ENCODE measurements at places on chromosomes 3 and 15.

GRCh38 chr3:94065819-94066480, 3.1 kb downstream of the NSUN3 start:
- DNase-seq, result no peak

- DNase-seq, result no peak
Observed at GRCh38 chr3:108125550-108126071, 34.8 kb upstream of the CD47 start.

GRCh38 chr3:23826382-23827064, 20.8 kb downstream of the UBE2E1 start:
- DNase-seq, result no peak

DNA sequence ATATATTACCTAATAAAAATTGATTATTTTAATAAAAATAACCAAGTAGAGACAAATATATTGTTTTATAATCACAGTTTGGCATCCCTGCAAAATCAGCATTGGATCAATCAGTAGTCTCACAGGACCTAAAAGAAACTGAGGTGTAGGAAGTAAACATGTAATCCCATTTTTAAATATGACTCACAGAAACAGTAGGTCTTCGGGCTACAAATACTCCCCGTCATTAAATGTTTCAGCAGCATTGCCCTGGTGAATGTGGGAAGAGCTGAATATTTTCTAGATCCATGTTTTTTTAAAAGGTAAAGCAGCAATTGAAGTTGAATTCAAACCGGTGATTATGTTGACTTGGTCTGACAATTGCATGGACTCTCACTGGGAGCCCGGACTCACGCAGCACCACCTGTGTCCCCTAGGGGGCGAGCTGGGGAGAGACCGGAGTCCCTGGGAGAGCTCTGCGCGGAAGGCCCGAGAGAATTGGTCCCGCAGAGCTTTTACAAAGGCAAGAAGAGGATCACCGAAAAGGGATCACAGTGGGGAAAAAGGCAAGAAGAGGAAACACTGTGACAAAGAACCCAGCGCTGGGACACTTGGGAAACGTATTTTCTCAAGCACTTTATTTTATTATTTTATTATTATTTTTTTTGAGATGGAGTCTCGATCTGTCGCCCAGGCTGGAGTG, 17.2 kb upstream of the USP3 start:
- peak; percentile 92 for DNase-seq

DNA sequence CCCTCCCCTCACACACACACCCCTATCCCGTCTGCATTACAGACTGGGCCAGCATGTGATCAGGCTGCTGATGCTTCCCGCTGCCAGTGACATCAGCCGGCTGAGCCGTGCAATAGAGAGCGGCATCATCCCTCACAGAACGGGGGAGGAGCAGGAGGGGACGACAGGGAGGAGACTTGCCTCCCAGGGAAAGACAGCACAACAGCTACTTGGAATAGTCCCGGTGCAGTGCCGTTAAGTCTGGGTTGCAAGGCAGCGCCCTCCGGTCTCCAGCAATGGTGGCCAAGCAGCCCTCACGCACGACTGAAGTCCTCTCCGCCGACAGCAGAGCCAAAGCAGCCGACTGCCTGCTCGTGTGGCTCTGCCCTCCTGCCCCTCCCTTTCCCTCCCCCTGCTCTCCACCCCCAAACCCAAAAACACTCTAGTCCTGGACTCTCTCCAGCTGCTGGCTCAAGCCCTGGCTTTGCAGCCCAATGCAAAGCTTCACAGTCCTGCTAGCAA, 31.5 kb upstream of the RPS17 start:
- peak; percentile 64 for DNase-seq

DNA sequence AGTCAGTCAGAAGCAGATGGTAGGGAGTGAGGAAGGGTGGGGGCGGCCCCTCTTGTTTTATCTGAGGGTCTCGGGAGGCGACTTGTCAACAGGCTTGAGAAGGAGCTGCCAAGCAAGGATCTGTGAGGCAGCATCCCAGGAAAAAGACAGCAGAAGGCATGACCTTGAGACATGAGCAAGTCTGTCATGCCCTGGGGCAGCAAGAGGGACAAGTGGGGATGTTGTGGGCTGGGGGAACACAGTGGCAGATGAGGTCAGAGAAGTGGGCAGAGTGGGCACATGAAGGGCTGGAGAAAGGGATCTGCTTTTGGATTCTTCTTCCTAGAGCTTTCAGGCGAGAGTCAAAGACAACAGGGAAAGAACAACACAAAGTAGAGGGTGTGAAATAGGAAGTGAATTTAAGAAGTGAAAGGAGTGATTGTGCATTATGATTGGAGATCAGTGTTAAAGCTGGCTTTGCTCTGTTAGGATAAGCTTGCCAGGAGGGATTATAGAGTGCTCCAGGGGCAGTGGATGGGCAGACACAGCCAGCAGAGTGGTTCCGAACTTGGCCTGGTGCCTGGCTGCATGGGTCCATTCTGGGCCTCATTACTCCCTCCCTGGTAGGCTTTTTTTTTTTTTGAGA, 73.3 kb downstream of the USP13 start:
- no peak for DNase-seq

- peak; percentile 61 for DNase-seq
Observed at GRCh38 chr15:90143166-90143655, 40.9 kb upstream of the IDH2 start.

DNA sequence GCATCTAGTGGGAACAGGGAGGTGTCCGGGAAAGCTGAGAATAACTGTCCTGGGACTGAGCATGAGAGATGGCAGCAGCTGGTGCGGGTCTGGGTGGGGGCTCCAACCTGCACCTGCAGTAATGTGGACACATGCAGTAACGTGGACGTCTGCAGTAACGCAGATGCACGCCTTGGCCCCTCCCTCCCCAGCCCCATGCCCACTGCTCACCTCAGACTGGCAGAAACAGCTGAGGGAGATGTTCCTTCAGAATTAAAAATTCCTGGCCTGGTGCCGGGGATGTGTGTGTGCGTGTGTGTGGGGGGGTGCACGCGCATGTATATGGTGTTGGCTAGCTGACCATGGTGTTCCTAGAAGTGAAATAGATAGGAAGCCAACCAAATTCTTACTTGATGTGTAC, 86.7 kb upstream of the OXTR start:
- DNase-seq, result no peak

DNA sequence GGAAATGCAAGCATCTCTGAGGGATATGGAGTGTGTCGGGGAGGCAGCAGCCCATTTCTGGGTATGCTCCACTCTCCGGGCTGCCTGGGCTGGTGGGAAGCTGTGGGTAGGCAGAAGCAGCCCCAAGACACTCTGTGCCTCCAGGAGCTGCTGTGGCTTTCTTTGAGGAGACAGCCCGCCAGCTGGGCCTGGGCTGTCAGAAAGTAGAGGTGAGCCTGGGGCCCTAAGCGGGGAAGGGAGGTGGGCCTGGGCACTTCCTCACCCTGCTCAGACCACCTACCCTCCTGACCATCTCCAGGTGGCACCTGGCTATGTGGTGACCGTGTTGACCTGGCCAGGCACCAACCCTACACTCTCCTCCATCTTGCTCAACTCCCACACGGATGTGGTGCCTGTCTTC, 1.7 kb downstream of the ACY1 start:
- no peak for DNase-seq

- DNase-seq, result no peak
Observed at GRCh38 chr3:61331929-61332552, 80.8 kb upstream of the FHIT start.
